Naive thymus-derived CD4-positive, alpha-beta T cell (primary cell): ENCODE measurements at places on chromosomes 13 and 19. TPM values are rescaled to one million over a fixed set of nuclear protein-coding genes. Genes with fewer than 3 reads are reported as not detected.

DNA sequence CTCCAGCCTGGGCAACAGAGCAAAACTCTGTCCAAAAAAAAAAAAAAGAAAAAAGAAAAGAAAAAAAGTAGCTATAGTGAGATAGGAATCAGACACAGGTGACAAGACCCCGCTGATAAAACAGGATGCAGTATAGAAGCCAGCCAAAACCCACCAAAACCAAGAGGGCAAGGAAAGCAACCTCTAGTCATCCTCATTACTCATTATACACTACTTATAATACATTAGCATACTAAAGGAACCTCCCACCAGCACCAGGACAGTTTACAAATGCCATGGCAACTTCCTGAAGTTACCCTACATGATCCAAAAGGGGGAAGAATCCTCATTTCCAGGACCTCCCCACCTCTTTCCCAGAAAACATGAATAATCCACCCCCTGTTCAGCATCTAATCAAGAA is 35.6 kb upstream of the UBL3 start:
- no peak overlapping the region for H3K27ac ChIP-seq
- no peaks in the 10 kb centered on the region for H3K4me1 ChIP-seq
- no peak for DNase-seq
- no peaks in the 10 kb centered on the region for H3K36me3 ChIP-seq
- no peak overlapping the region for H3K4me3 ChIP-seq

DNA sequence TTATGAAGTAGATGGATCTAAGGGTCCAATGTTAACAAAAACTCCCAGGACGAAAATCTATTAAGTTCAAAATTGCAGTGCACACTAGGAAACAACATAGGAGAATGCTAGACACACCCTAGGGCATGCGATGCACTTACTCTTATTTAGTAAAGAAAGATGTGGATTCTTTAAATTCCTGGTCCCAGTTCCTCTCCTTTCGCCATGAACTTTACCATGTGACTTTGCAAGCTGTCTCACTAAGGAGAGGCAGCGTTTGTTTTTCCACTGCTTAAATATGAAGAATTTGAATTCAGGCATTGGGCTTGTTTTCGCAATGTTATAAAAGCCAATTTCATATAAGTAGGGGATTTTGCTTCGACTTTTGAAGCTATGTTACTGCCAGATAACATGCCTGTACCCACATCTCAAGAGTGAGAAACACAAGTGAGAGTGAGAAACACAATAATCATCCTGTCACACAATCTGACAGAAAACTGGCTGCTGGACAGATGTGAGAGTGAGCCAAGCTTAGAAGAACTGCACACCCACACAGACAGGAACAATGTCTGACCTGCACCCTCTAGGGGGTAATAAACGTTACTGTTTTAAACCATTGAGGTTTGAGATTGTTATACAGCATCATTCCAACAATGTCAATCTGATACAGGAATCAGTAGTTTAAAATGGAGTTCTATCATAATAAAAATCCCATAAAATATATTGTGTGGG is 1308.4 kb downstream of the SLITRK5 start:
- H3K27ac ChIP-seq: no peak overlapping the region
- H3K4me3 ChIP-seq: no peak overlapping the region
- no peaks in the 10 kb centered on the region for H3K36me3 ChIP-seq

DNA sequence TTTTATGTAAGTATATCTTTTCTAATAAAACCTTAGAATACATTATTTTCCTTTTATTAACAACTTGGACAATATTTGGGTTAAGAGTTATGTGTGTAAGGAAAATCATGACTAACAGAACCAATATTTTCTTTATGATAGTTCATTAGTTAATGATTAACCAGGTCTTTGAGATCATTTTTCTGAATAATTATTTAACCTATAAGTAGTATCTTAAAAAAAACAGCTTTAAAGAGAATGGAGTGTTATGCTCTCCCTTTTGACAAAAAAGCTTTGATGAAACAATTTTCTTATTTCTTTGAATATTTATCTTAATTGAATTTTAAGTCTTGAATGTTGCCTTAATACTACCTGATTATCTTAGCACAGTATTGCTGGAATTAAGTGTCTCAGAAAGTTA is 3.8 kb downstream of the SLAIN1 start:
- H3K27me3 ChIP-seq: no peaks in the 10 kb centered on the region
- no peaks in the 10 kb centered on the region for H3K36me3 ChIP-seq
- H3K4me3 ChIP-seq: no peak overlapping the region
- no peak overlapping the region for H3K27ac ChIP-seq

DNA sequence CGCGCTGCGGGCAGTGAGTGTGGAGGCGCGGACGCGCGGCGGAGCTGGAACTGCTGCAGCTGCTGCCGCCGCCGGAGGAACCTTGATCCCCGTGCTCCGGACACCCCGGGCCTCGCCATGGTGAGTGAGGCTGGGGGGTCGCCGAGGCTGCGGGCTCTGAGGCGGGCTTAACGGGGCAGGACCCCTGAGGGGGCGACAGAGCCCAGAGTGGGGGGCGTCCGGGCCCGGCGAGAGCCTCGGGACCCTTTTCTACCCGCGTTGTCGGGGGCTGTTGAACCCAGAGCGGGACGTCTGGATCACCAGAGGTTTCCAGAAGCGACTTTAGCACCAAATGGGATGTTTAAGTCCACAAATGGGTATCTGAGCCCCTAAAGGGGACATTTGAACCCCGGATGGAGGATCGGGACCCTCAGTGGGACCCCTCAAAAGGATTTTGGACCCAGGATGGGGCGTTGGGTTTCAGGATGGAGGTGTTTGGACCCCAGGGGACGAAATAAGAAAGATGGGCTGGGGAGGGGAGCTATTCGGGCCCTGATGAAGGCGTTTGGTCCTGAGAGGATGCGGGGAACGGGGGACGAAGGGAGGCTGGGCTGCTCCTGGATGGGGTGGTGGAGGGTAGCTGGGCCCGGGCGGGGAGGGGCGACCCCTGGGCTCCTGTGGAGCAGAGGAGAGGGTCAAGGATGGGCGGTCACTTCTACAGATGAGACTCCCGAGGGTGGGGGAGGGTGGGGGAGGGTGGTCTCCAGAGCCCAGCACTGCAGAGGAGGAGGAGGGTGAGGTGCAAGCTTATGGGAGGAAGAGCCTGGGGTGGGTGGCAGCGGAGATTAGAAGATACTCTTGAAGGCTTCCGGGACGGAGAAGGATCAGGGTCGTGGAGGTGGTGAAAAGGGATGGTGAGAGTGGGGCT is at the start of gene CALM3:
Gene CALM3 (plus strand): TSS at position 13 of the 907 bp plus-strand sequence. CDS start 105 bp downstream, at position 118.
- H3K27me3 ChIP-seq: no peaks in the 10 kb centered on the region
- DNase-seq: no peak

GRCh38 chr19:35088131-35088913 is 27.3 kb upstream of the FXYD3 start:
- peaks cover 19% of the 10 kb centered on the region for H3K4me1 ChIP-seq
- DNase-seq: no peak
- no peak overlapping the region for H3K27ac ChIP-seq
- no peaks in the 10 kb centered on the region for H3K27me3 ChIP-seq
- no peak overlapping the region for H3K4me3 ChIP-seq

- no peaks in the 10 kb centered on the region for H3K27me3 ChIP-seq
- no peak overlapping the region for H3K27ac ChIP-seq
- no peak overlapping the region for H3K4me3 ChIP-seq
Observed at GRCh38 chr19:17532557-17532956, 21.1 kb downstream of the PGLS start.

DNA sequence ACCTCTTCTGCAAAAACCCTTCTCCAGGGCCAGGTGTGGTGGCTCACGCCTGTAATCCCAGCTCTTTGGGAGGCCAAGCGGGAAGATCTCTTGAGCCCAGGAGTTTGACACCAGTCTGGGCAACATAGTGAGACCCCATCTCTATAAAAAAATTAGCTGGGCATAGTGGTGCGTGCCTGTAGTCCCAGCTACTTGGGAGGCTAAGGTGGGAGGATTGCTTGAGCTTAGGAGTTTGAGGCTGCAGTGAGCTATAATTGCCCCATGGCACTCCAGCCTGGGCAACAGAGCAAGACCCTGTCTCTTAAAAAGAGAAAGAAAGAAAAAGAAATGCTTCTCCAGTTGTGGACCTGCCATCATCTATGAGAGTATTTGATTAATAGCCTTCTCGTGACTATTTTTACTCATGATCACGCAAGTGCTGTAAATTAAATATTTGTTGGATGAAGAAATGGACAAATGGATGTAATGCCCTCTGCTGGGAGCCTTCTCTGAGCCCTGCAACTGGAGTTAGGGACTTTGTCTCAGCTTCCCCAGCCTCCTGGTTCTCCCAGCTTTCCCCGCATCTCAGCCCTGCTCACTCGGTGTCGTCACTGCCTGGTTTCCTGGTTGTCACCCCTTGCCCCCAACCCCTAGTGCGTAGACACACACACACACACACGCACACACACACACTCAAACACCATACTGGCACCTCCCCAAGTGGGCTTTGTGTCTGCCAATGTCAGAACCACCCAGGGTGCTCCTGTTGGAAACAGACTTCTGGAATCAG is 12.2 kb downstream of the WIZ start:
- no peaks in the 10 kb centered on the region for H3K27me3 ChIP-seq
- no peak for DNase-seq
- H3K4me3 ChIP-seq: no peak overlapping the region

- no peaks in the 10 kb centered on the region for H3K4me1 ChIP-seq
- no peaks in the 10 kb centered on the region for H3K36me3 ChIP-seq
- no peak overlapping the region for H3K27ac ChIP-seq
Observed at GRCh38 chr13:110109140-110109783, 197.7 kb downstream of the COL4A1 start.

AZU1 gene
- polyA plus RNA-seq: not detected
